ENCODE measurements at places on chromosomes 16 and 17.

DNA sequence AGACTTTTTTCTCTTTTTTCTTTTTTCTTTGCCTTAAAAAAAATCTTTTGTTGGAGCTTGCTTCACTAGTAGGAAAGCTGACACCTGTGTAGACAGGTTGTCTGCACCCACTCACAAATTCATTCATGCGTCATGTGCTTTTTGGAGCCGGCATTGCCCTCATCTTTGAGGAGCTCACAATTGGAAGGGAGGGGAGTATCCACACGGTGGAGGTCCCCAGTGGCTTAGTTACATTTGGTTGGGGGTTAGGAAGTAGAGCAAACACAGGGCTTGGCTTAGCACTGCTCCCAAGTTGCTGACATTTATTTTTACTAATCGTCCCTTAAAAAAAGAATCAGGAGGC lies 18.7 kb upstream of the MEIOB start:
- no peak for DNase-seq

DNA sequence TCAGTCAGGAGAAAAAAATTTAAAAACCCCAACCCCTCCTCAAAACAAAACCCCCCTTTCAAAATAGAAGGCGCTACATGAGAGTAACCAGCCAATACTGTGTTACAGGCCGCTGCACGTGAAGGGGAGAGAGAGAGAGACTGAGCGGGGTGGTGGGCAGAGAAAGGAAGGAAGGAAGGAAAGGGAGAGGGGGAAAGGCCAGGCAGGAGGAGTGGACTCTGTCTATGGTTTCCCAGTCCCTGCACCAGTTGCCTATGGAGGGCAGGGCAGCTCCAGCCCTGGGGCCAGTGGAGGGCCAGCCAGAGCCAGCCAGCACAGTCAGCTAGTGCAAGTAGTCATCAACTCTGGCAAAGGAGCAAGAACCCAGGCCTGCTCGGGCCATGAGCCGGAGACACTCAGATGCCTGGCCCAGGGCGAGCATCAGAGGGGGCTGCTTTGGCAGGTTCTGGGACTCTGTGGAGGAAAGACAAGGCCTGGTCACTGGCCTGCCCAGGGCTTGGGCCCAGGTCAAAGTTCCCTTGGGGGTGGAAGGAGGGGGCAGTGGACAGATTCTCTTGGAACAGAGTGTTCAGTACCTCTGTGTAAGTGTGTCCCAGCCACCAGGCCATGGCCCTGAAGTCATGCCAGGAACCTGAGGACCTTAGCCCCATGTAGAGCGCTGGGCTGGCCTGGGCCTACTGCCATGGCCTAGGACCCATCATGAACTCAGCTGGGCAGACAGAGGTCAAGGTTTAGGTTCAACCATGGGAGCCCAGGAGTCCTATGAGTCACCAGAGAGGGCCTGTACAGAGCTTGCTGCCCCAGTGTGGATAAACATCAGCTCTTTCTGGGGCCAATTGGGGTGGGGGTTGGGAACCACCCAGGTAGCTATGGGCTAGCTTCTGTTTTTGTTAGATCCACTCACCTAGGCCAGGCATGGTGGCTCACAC lies 7.3 kb upstream of the GFOD2 start:
- no peak for DNase-seq

- no peak for DNase-seq
These were observed 83.1 kb upstream of the IRX6 start for GRCh38 chr16:55240888-55241287.

DNA sequence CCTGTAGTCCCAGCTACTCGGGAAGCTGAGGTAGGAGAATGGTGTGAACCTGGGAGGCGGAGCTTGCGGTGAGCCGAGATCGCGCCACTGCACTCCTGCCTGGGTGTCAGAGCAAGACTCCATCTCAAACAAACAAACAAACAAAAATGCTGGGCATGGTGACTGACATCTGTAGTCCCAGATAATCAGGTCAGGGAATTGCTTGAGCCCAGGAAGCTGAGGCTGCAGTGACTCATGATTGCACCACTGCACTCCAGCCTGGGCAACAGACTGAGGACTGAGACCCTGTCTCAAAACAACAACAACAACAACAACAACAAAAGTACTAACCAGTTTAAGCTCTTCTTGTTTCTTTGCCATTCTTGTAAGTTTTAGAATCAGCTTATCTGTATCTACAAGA lies 383.0 kb upstream of the PMFBP1 start:
- DNase-seq: no peak

- DNase-seq: no peak
These were observed 23.1 kb downstream of the CACNA1G start for GRCh38 chr17:50583641-50584040.

GRCh38 chr16:50273888-50274325 lies 7.6 kb downstream of the ADCY7 start:
- no peak for DNase-seq

DNA sequence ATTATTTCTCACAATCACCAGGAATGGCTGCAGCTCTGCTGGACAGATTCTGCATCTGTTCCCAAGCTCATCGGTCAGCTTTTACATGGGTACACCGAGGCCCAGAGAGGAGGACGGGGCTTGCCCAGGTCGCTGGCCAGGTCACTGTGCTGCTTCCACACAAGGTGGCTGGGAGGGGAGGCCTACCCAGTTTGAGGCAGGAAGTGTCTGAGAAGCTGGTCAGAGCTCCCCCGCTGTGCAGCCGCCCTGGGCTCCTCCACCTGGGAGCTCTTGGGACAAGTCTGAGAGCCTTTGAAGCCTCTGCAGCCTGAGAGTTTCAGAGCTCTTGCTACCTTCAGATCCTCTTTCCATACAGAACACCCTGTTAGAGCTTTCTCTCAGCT lies 143.3 kb downstream of the CLEC16A start:
- DNase-seq: no peak

DNA sequence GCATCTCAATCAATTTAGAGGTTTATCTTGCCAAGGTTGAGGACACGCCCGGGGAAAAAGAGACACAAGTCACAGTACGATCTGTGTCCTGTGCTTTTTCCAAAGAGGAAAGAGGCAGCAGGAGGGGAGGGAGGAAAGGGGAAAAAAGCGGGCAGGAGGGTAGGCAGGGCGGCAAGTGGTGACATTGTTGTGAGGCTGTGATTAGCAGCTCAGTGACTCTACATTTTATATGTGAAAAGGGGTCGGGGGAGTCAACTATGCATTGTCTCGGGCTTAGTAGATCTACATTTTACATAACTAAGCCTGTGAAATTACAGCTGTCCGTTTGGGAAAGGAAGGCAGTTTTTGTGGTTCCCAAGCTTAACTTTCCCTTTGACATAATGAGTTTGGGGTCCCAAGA lies 22.2 kb upstream of the RIPOR1 start:
- DNase-seq: no peak

DNA sequence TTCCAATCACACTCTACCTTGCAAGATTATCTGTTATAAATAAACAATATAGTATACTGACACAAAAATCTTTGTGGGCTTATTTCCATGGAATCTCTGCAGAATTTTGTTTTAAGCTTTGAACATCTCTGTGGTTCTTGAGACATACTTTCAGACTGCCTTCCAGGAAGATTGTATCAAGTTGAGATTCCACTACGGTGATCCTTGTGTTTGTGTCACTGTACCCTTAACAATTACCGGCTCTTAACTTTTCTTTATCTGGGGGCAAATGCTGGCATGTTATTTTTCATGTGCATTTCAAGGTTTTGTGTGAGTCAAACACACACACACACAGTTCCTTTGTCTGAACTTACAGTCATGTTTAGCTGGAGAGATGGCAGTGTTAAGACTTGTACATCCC lies 472.7 kb upstream of the HSBP1 start:
- DNase-seq: no peak

GRCh38 chr17:41962768-41963434 lies 3.7 kb upstream of the CNP start:
- no peak for DNase-seq

GRCh38 chr16:89155184-89155679 lies 16.3 kb upstream of the CDH15 start:
- DNase-seq: no peak

- DNase-seq: no peak
These were observed 1.2 kb downstream of the RABEP2 start for GRCh38 chr16:28923652-28924398.

DNA sequence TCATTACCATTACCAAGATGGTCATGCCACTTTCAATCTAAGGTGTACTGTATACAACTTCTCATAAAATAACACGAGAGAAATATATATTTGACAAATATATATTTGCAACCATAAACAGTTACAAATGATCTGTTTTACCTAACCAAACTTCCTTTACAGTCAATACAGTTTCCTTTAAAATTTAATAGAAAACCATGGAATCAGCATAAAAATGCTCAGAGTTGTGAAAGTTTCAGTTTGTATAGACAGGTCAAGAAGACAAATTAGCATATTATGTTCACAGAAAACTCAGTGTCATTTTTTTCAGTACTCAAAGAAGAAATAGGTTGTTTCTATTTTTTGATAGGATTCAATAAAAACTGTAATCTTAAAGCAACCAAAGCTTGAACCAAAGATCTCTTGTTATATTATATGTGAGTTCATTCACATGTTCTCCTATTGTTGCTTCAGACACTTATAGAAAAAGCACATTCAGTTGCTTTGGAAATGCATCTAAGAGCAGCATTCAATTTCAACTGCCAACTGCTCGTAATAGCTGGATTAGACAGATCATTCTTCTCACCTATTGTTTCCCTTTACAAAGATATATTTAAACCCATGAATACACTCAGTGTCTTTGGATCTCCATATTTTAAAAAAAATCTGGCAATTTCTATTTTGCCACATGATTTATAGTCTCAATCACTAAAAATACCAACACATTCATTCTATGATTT lies 15.1 kb downstream of the SSH2 start:
- no peak for DNase-seq

- peak; percentile 96 for DNase-seq
These were observed at the start of gene ETV4 for GRCh38 chr17:43546319-43547188. Gene ETV4, minus strand, starts transcription at chr17:43546340. Its CDS starts 723 bp downstream, at chr17:43545617.

DNA sequence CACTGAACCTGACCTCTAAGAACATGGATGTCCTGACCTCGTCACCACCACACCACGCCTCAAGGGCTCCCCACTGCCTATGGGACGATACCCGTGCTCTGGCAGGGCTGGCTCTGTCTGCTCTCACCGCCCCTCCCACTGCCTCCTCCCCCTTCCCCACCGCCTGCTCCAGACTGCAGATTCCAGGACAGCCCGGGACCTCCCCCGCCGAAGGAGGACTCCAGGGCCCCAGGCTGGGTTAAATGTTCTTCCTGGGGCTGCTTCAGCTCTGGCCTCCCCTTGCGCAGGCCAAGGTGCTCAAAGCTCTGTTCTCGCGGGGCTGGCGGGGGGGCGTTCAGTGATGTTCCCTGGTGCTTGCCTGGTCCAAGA lies 3.1 kb downstream of the NPW start:
- DNase-seq: no peak
